Stomach (tissue), 19 donors: ENCODE measurements at places on chromosomes 6 and 20. TPM values are rescaled to one million over a fixed set of nuclear protein-coding genes. Genes with fewer than 3 reads are reported as not detected.

GMPR gene
- polyA plus RNA-seq = 24.5 TPM

LAMA2 gene
- polyA plus RNA-seq = 4.9 TPM

DNA sequence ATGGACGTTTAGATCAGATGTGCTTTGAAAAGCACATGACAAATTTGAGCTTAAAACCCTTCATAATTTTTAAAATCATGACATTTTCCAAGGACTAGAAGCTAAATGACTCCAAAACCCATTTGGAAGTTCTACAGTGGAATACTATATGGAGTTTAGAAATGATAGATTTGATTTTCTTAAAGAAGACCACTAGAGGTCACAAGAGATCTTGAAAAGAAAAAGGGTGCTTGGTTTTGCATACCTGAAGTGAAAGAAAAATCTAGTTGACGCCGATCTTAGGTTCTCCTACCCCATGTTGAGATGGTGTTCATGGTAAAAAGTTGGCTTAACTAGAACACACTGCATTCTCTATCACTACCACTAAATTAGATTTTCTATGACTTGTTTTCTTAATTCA lies 31.5 kb downstream of the CFAP61 start:
- no peak for DNase-seq

TCP11 gene
- polyA plus RNA-seq = not detected

- no peak for DNase-seq
Observed at GRCh38 chr20:15940127-15940526, 633.1 kb downstream of the KIF16B start.

GRCh38 chr20:3045042-3045815 lies 623 bp upstream of the MRPS26 start:
- DNase-seq = peak; percentile 90

CNKSR3 gene
- polyA plus RNA-seq = 6.6 TPM

GRCh38 chr6:38180586-38180985 lies 361.1 kb downstream of the ZFAND3 start:
- DNase-seq = peak; percentile 11

LHFPL5 gene
- polyA plus RNA-seq = not detected

- no peak for DNase-seq
Observed at GRCh38 chr6:33151050-33151449, 41.2 kb downstream of the COL11A2 start.

SLC35A1 gene
- polyA plus RNA-seq = 17.5 TPM

GRCh38 chr20:57610261-57610952 lies 9.8 kb downstream of the ZBP1 start:
- DNase-seq = no peak

DNA sequence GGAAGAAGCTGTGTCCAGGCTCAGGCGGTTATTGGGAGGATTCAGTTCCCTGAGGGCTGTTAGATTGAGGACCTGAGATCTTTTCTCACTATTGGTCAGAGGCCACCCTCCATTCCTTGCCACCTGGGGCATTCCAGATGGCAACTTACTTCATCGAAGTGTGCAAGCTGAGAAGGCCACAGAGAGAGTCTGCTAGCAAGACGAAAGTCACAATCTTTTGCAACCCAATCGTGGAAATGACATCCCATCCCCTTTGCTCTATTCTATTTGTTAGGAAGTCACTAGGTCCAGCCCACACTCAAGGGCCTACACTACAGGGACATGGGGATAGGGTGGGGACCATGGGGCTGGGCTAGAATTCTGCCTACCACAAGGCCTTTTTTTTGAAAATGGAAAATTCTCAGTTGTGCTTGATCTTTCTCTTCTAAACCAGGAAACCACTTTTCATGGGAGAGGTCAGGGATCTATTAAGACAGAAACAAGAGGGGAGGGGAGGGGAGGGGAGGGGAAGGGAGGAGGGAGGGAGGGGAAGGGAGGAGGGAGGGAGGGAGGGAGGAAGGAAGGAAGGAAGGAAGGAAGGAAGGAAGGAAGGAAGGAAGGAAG lies 217.2 kb downstream of the BCAS1 start:
- no peak for DNase-seq

DNA sequence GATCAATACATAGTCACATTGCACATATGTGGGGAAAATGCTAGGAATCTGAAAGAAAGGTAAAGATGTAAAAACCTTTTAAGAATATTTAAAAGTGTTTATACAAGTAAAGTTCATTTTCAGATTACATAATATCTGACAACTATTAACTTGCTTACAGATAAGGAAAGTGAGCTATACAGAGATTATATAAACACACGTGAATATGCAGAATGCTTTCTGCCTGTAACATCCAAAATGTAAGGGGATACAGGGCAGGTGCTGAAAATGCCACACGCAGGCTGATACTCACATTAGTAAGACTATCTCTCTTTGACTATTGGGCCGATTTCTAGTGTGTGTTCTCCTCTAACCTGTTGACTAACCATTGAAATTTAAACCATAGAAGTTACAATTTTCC lies 17.9 kb upstream of the MAP7 start:
- DNase-seq = no peak

GRCh38 chr20:341682-342081 lies 5.2 kb upstream of the NRSN2 start:
- no peak for DNase-seq

- no peak for DNase-seq
Observed at GRCh38 chr6:680666-681340, 12.1 kb downstream of the EXOC2 start.

- DNase-seq = no peak
Observed at GRCh38 chr6:16217156-16217721, 21.1 kb upstream of the GMPR start.

LPIN3 gene
- 28.8 TPM for polyA plus RNA-seq

DNA sequence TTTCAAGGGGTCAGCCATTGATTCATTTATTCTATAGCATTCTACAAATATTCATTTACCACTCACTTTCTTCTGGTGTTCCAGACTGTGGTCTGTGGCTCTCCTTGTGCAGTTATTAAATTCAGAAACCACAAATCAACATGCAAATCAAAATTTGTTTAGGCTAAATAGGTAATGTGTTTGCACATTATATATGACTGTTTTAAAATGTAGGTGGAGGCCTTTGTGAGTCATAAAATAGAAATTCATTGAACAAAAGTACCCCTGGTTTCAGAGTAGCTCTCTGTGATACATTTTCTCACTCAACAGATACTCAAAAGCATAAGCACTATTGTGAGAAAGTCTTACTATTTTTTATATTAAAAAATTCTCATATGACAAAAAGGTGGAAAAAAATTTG lies 385.5 kb upstream of the TSHZ2 start:
- DNase-seq = no peak

GRCh38 chr6:153425536-153425935 lies 294.5 kb upstream of the RGS17 start:
- no peak for DNase-seq

DNA sequence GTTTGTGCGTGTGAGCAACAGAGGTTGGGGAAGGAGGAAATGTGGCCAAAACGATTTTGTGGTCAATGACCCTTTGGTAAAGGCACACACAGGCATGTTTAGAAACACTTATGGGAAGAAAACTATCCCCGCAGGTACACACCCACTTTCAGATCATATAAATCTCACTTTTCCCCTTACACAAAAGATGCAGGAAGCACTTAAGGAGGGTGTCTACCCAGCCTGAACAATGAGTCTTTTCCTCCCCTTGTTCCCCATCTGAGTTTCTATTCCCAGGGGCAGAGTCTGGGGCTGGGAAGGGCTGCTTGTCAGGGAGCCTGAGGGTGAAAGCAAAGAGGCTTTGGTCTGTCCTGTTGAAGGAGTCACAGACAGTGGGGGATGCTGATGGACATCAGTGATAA lies 193.2 kb upstream of the SALL4 start:
- peak; percentile 12 for DNase-seq

DNA sequence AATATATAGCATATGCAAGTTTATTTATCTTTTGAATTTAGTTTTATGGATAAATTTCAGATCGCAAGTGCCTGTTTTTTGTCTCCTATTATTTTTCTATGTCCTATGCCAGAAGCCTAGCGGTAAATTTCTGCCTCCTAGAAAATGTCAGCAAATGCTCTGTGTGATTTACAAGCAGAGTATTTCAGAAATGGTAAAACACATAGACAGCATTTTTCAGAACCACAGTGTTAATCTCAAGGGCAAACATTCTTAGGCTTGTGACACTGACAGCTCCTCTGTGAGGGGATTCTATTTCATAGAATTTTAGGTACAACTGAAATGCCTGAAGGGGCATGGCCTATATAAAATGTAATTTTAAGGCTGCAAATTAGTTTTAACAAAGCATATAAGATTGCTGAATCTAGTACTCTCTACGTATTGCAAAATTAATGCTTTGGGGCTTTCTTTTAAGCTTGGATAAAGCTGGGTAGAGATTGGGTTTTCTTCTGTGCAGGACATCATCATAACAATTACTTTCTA lies 89.9 kb upstream of the PTCHD4 start:
- DNase-seq = no peak

- DNase-seq = no peak
Observed at GRCh38 chr6:166402582-166403277, 20.0 kb upstream of the MPC1 start.

- DNase-seq = no peak
Observed at GRCh38 chr6:139553916-139554315, 179.5 kb upstream of the CITED2 start.

MEP1A gene
- not detected for polyA plus RNA-seq

C6orf58 gene
- polyA plus RNA-seq = not detected

MATN4 gene
- polyA plus RNA-seq = 0.25 TPM

GRCh38 chr6:1839361-1839760 lies 229.6 kb downstream of the FOXC1 start:
- DNase-seq = no peak

CAGE1 gene
- not detected for polyA plus RNA-seq
